ENCODE measurements at places on chromosomes 2 and 18.

GRCh38 chr2:133334923-133335322 lies 233.3 kb downstream of the NCKAP5 start:
- DNase-seq = no peak

DNA sequence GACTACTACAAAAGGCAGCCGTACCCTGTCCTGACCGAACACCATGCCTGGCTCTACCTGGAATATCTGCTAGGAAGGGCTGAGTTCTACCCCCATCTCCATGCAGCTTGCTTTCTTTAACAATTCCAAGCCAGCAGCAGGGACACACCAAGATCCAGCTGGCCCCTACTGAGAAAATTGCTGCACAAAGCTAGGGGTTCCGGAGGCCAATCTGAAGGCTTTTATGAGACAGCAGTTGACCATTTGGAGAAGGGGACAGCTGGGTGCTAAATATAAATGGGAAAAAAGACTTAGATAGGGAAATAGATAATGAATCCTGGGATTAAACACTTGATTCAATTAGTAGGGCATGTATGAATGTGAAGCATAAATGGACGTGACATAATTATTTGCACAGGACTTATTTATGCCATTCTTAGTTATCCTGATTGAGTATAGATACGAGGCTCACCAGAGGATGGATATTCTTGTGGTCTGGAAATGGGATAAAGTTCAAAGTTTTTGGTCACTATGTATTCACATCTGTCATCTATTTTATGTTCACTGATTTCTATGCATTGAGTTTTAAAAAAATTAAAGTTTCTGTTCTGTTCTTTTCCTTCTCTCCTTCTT lies 204.0 kb downstream of the ZNF521 start:
- DNase-seq = no peak

GRCh38 chr2:218230882-218231281 lies 13.9 kb downstream of the ARPC2 start:
- DNase-seq = no peak

DNA sequence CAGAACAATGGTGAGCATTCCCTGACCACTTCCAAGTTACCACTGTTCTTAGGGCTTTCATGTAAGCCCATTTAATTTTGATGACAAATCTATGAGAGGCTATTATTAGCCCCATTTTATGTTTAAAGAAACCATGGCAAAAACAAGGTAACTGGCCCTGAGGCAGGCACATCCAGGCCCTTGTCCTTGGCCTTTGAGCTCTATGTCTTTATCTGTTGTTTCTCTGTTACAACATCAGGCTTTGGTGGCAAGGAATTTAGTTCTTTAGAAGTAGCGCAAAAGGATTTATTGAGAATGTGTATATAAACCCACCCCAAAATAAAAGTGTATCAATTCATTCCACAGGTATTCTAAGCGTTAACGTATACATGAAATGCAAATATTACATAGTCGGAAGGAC lies 257.1 kb downstream of the HNMT start:
- no peak for DNase-seq

DNA sequence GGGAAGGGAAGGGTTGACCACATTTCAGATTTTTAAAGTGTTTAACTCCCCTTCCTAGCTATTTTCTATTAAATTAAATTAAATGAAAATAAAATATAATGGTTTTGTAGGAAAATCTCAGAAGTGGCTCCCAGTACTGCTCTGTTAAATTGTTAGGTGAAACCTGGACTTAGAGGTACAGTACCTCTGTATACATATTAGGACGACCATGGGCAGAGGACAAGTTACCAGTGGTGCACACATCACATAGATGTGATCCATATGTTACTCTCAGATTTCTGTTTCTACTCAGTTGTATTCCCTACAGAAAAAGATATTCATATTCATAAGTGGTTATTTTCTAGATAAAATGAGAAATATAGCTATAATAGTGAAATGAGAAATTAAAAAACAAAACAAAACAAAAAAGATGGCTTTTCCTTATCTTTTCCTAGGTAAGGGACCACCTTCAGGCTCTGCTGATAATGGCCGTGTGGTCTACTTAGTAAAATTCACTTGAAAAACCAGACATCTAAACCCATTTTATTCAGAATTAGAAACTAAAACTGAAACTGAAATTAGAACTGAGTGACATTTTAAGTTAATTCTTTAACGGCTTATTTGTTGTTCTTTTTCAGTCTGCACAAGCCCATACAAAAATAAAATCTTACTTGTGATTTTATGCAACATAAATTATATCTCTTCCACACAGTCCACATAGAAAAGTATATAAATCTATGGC lies 832.5 kb upstream of the CHAC2 start:
- no peak for DNase-seq

DNA sequence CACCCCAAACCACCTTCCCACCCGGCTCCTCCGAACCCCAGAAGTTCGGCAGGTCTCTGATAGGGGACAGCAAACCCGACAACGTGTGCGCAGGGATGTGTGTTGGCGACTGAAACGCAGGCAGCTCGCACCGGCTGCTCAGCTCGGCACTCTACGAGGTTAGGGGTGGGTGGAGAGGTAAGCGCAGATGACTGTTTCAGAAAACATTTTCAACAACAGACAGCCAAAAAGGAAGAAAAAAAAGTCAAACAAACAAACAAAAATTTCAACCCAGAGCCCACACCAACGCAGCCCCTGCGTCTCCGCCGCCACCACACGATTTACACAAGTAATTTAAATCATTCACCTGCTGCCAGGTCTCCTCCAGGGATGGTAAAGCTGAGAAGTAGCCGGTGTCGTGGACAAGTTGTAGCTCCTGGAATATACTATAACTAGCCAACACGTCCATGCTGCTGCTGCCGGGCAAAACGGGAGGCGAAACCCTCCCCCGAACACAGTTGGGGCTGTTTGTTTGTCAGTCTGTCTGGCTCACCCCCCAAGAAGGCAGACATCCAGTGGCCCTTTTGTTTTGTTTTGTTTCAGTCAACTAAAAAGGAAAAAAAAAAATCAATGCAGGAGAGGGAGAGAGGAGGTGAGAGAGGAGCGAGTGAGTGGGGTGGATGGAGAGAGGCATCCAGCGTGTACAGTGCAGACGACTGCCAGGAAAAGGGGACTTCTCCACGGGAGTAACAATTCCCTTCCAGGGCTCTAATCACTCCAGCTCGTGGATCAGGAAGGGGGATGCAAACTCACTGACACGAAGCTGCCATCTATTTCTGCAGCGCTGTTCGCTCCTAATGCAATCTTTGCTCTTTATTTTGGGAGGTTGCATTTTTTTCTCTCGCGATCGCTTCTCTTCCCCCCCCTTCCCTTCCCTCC lies at the start of gene KLF7:
KLF7 (minus strand) TSS at position 828 of the 918 bp plus-strand sequence; CDS start at position 448, 380 bp downstream.
- DNase-seq = peak; percentile 70

- DNase-seq = no peak
Measured at GRCh38 chr2:148570989-148571388, 73.6 kb upstream of the EPC2 start.

DNA sequence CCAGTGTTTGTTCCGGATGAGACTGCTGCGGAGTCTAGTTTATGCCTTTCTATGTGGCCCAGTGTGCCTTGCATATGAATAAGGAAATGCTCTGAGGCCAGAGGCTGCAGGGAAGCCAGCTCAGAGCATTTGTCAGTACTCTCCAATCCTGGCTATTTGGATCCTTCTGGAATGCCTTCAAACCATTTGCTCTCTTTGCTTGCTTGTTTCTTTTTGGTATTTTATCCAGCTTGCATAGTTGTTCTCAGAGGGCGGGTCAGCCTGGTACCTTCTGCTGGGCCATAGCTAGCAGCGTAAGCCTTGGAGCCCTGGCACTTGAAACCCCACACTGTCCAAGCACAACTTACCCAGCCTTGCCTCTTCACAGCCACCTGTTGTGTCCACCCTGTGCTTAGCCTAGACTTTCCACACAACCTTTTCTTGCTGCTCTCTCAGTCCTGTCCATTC lies 20.5 kb downstream of the CENPO start:
- no peak for DNase-seq

GRCh38 chr18:80175451-80176204 lies 66.6 kb downstream of the ADNP2 start:
- no peak for DNase-seq

DNA sequence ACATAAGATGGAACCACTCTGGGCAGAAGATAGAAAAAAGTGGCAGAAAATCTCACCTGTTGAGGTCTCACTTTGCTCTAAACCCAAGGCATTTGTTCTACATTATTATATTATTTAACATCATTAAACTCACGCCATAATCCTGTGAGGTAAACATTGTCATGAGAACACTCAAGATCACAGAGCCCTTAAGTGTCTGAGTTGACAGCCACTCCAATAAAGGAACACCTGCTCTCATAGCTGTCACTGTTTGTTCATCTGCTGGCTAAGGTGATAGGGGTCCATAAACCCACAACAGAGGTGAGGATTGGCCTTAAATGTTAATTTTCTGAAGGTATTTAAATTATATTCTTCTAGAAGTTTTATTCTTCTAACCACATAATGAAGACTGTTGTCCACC lies 439.7 kb downstream of the RIT2 start:
- peak; percentile 92 for DNase-seq

DNA sequence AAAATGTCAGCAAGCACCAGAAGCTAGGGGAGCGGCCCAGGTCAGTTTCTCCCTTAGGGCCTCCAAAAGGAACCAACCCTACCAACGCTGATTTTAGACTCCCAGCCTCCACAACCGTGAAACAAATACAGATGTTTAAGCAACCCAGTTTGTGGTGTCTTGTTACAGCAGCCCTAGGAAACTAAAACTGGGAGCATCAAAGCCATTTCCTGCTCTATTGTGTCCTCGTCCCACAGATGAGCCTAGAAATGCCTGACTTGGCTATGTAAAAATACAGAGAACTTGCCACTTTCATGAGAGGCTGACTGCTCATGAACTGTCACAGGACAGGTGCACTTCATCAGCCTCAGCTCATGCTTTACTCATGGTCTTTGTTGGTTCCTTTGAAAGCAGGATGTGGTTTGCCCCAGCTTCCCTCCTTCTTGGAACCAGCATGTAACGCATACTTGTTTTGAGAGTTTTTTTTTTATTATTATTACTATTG lies 97.6 kb upstream of the SLC39A10 start:
- DNase-seq = no peak

GRCh38 chr2:239286901-239287300 lies 113.9 kb downstream of the HDAC4 start:
- no peak for DNase-seq

DNA sequence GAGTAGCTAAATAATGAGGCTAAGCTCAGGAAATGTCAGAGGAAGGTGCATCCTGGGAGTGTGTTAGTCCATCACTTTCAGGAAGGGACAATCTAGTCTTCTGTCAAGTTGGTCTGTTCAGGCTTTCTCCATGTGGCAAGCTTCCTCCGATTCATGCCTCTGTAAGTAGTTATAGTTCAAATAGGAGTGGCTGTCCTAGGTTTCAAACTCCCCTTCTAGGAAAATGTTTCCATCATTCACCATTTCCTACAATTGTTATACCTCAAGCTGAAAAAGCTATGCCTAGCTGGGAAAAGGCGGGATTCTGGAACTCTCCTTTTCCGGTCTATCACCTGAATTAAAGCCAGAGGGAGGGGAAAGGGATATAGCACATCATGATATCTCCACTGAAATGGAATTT lies 287.7 kb upstream of the ZSWIM2 start:
- DNase-seq = no peak

GRCh38 chr2:231883468-231883881 lies 42.7 kb downstream of the NPPC start:
- DNase-seq = peak; percentile 52

- DNase-seq = no peak
Measured at GRCh38 chr2:201126308-201127151, 10.6 kb downstream of the CFLAR start.

- no peak for DNase-seq
Measured at GRCh38 chr2:104846786-104847585, 6.9 kb upstream of the POU3F3 start.

DNA sequence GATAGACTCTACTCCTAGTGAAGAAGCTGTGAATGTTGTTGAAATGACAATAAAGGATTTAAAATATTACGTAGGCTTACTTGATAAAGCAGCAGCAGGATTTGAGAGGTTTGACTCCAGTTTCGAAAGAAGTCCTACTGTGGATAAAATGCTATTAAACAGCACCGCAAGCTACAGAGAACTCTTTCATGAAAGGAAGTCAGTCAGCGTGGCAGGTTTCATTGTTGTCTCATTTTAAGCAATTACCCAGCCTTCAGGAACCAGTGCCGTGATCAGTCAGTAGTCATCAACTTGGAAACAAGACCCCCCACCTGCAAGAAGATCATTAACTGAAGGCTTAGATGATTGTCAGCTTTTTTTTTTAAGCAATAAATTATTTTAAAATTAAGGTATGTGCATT lies 14.0 kb downstream of the USP14 start:
- no peak for DNase-seq

GRCh38 chr2:10362096-10362897 lies 59.6 kb downstream of the HPCAL1 start:
- DNase-seq = no peak

DNA sequence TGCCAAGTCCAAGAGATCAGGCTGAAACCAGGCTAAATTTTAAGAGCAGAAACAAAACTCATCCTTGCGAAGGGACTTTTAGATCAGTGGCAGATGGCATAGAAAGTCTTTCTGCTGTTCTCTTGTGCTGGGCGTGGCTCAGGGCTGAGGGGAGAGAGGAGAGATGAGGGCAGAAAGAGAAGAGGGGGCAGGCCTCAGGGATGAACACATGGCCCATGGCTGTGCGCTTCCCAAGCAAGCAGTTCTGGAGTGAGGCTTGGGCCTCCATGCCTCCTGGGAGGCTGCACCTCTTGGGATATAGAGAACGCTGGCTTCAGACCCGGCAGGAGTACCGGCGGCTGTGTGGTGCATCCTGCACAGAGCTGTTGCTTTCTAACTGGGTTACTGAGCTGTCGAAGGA lies 41.0 kb downstream of the HPCAL1 start:
- no peak for DNase-seq

DNA sequence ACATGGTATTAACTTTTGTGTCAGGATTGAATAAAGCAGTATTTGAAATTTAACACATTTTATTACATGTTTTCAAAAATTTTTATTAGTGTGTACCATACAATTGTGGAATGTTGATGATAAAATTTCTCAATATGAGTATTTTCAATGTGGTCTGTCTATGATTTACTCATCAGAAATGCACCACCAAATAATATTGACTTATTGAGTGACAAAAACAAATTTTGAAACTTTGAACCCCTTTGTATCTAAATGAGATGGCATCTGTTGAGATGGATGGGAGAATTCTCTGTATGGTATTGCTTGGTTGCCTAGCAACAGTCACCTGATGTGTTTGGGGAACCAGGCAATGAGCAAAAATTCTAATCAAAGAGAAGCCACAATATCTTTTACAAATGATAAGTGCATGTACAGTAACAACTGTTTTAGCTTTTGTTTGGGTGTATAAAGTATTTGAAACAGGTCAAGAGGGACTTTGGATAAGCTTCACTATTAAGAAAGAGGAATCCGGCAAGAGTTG lies 400.1 kb downstream of the CCDC85A start:
- DNase-seq = no peak

GRCh38 chr2:54529935-54530334 lies 73.8 kb downstream of the SPTBN1 start:
- DNase-seq = no peak

DNA sequence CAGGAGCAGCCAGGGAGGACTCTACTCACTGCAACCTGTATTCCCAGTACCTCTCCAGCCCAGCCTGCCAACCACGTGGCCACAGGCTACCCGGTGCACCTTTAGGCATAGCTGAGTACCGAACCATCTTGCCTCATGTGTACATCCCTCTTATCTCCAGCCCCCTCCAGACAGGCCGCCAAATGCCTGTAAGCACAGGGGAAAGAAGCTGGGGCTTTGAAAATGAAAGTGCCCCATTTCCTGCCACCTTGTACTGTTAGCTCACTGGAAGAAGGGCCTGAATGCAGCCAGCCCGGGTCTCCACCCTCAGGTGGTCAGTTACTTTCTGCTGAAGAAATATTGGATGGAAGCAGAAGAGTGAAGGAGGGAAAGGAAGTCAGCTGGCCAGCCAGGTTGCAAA lies 27.2 kb upstream of the RFX8 start:
- DNase-seq = no peak

Data from NCI-H2029 treated with DMSO at 0.1 percent for 48 hours (cell line).